Mesothelial cell of epicardium (in vitro differentiated cells): ENCODE measurements at places on chromosomes 16 and 17. TPM values are rescaled to one million over a fixed set of nuclear protein-coding genes. Genes with fewer than 3 reads are reported as not detected.

DNA sequence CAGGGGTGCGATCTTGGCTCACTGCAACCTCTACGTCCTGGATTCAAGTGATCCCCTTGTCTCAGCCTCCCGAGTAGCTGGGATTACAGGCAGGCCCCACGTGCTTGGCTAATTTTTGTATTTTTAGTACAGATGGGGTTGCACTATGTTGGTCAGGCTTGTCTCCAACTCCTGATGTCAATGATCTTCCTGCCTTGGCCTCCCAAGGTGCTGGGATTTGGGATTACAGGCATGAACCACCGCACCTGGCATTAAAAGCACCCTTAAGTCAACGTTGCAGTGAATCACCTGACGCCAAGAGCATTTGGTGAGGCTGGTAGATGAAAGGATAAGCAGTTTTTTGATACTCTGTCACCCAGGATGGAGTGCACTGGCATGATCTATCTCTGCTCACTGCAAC is 59.0 kb downstream of the NDE1 start:
- H3K4me3 ChIP-seq, result no peak overlapping the region
- no peaks in the 10 kb centered on the region for H3K27me3 ChIP-seq
- no peak overlapping the region for H3K27ac ChIP-seq
- peaks cover 2% of the 10 kb centered on the region for H3K36me3 ChIP-seq

DNA sequence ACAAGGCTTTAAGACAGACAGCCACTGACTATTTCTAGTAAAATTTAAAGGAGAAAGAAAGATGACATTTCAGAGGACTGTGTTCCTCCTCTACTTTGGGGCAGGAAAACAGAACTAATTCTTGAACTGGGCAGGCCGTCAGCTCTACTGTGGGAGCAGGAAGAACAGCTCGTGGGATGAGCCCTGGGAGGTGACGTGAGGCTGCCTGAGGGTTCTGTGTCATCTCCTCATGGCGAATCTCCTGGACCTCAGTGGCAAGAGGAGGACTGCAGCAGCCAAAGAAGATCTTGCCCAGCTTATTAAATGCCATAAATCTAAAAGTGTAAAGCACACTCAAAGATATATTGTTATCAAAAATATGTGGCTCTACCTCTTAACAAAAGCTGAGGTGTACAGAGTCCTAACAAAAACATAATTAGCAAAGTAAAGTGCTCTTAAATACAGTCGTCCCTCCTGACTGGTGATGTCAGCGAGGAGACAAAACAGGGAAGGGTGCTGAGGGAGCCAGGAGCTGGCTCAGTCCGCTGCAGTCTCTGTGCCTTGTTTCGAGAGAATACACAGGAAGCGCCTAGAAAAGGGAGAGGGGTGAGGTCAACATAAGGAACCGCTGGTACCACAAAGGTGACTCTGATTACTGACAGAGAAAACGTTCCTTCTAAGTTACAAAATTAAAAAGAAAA is 58.0 kb downstream of the CREBBP start:
- peak overlapping the region; percentile 19 for H3K27ac ChIP-seq
- H3K36me3 ChIP-seq, result no peaks in the 10 kb centered on the region
- no peak overlapping the region for H3K4me3 ChIP-seq
- no peak for DNase-seq
- H3K27me3 ChIP-seq, result no peaks in the 10 kb centered on the region

DNA sequence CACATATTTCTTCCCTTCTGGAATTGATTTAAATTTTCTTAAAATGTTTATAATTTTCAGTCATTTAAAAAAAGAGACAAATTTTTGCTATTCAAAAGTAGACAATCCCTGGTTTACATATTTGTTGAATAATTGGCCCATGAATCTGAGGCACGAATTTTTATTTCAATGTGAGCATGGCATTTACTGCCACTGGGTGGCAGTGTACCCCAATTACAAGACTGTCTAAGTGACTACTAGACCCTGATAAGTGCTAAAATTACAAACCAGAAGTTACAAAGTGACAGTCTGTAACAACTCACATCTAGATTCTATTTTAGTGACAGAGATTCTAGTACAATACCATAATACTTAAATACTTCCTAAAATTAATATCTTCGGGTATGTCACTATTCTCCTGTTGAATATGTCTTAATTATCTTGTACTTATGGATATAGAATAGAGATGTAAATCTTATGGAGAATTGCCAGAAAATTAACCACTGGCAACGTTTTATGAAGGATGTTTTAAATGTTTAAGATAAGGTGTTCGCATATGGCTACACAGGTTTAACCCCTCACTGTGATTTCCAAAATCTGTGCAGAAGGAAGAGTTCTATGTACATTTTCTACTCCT is 235.8 kb downstream of the MAP2K4 start:
- peaks cover 10% of the 10 kb centered on the region for H3K4me1 ChIP-seq
- no peak overlapping the region for H3K27ac ChIP-seq
- peak; percentile 43 for DNase-seq
- H3K27me3 ChIP-seq, result peaks cover 7% of the 10 kb centered on the region
- H3K36me3 ChIP-seq, result no peaks in the 10 kb centered on the region
- H3K4me3 ChIP-seq, result no peak overlapping the region

DNA sequence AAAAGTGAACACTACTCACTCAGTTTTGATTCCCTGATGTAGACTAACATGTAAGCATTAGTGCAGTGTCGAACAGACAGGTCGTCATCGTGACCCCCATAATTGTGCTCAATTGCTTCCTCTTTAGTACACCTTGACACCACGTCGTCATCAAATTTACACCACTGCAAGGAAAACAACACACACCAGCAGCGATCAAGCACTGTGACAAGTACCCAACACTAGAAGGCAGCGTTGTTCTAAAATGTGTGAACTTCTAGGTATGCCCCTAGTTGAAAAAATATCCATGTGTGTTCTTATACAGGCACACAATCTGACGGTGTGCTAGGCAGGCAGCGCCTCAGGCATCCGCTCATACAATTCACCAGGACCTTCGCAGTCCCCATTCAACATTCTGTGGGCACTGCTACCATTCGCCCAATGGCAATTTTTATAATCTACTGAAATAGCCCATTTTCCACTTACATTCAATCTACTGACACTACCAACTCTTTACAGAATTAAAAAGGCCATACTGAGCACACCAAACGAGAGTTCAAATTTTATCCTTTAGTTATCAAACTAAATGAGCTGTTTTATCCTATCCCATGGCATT is 23.1 kb downstream of the LITAFD start:
- H3K27me3 ChIP-seq, result no peaks in the 10 kb centered on the region
- H3K4me1 ChIP-seq, result no peaks in the 10 kb centered on the region
- peaks cover 52% of the 10 kb centered on the region for H3K36me3 ChIP-seq
- no peak for DNase-seq

DNA sequence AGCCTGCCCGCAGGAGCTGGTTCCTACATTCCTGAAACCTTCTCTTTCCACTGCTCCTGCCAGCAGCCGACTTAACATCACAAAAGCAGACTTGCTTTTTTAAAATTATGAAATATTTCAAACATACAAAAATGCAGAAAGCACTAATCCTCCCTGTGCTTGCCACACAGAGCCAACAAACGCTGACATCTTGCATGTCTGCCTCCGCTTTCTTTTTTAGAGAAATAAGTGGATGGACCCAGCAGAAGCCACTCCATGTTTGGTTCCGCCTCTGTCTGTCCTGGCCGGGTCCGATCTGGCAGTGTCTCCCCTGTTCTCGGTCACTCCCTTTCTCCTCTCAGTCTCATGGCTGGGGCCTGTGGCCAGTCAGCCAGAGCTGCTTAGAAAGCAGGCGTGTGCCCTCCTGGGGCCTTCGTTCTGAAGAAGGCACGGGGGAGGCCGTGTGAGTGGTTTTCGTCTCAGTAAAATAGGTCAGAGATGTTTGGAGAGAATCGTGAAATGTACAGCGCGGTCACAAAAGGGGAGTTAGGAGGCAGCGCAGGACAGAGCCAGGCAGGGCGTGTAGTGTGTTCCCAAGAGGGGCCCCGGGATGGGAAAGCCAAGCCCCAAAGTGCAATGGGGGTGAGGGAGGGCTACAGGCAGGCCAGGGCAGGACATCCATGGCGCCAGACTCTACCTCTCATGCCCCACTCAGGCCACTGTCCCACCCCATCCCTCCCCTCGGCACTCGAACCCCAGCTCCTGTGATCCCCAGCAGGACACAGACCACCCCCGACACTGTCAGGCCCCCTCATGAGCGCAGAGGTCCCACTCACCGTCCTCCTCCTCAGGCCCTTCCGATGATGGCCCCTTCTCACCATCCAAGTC is 23.2 kb downstream of the MXRA7 start:
- no peak overlapping the region for H3K4me3 ChIP-seq
- peaks cover 30% of the 10 kb centered on the region for H3K4me1 ChIP-seq
- DNase-seq, result no peak
- peaks cover 1% of the 10 kb centered on the region for H3K36me3 ChIP-seq
- no peaks in the 10 kb centered on the region for H3K27me3 ChIP-seq
- H3K27ac ChIP-seq, result peak overlapping the region; percentile 66

DNA sequence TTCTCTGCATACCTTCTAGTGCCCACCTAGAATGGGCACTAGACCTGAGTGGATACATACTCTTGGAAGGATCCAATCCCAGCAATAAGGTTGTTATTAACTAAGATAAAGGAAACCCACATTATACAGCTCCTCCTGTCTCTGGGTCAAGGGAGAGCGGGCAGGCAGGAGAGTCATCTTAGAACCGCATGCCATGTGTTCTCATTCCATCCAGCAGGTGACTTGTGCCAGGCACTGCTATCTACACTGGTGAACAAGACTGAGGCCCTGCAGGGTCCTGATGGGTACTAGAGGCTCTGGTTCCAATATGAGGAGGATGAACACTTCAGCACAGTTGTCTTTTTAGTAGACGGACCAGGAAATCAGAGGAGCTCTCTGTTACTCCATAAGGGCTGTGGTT is 5.9 kb upstream of the CD300H start:
- no peak for DNase-seq
- H3K36me3 ChIP-seq, result no peaks in the 10 kb centered on the region
- H3K4me1 ChIP-seq, result peaks cover 1% of the 10 kb centered on the region
- no peak overlapping the region for H3K4me3 ChIP-seq

DNA sequence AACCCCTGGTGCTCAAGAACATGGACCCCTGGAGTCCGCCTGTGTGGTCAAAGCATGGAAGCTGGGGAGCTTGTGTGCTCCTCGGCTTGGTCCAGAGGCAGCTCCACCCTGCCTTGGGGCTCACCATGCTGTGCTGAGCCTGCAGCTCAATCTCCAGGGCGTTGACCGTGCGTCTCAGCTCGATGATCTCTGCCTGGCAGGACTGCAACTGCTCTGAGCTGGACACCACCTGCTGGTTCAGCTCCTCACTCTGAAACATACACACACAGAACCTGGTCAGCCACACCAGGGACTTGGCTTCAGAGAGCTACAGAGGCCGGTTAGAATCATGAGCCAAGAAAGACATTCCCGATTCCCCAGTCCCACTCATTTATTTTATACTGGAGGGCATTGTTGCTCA is 2.7 kb downstream of the KRT35 start:
- peaks cover under 1% of the 10 kb centered on the region for H3K4me1 ChIP-seq
- no peak overlapping the region for H3K27ac ChIP-seq
- no peaks in the 10 kb centered on the region for H3K36me3 ChIP-seq
- DNase-seq, result no peak
- H3K4me3 ChIP-seq, result no peak overlapping the region
- H3K27me3 ChIP-seq, result no peaks in the 10 kb centered on the region

GRCh38 chr17:10733666-10734065 is 3.8 kb upstream of the TMEM220 start:
- DNase-seq, result no peak
- no peaks in the 10 kb centered on the region for H3K36me3 ChIP-seq
- H3K27me3 ChIP-seq, result peaks cover 26% of the 10 kb centered on the region
- peaks cover 11% of the 10 kb centered on the region for H3K4me1 ChIP-seq

GRCh38 chr17:68302666-68303065 is 11.4 kb downstream of the ARSG start:
- peaks cover 5% of the 10 kb centered on the region for H3K36me3 ChIP-seq
- H3K27ac ChIP-seq, result no peak overlapping the region
- no peak overlapping the region for H3K4me3 ChIP-seq

GRCh38 chr17:48442819-48443218 is 12.8 kb upstream of the SKAP1 start:
- H3K27me3 ChIP-seq, result no peaks in the 10 kb centered on the region
- peaks cover 35% of the 10 kb centered on the region for H3K4me1 ChIP-seq

DNA sequence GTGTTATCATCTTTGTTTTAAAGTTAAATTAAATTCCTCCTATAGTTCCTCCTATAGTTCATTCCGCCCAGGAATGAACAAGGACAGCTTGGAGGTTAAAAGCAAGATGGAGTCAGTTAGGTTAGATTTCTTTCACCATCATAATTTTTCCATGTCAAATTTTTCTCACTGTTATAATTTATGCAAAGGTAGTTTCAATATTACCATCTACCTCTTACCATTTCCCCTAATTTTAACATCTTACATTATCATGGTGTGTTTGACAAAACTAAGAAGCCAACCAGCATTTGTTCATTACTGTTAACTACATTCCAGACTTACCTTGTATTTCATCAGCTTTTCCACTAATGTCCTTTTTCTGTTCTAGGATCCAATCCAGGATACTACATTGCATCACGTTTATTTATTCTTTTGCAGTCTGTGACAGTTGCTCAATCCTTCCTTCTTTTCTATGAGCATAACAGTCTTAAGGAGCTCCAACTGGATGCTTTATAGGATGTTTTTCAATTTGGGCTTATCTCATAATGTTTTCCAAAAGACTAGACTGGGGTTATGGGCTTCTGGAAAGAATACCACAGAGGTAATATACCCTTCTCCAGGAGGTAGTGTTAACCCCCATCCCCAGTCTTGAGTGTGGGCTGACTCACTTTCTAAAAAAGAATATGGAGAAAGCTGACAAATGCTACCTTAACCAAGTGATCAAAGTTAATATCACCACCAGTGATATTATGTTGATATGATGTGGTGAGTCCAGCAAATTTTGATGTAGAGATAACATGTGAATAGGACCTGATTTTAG is 158.5 kb downstream of the PPM1E start:
- H3K27me3 ChIP-seq, result peaks cover 1% of the 10 kb centered on the region
- no peak overlapping the region for H3K27ac ChIP-seq
- no peaks in the 10 kb centered on the region for H3K4me1 ChIP-seq
- DNase-seq, result no peak
- H3K36me3 ChIP-seq, result no peaks in the 10 kb centered on the region

- peaks cover 8% of the 10 kb centered on the region for H3K36me3 ChIP-seq
- H3K4me3 ChIP-seq, result no peak overlapping the region
- DNase-seq, result no peak
- H3K27ac ChIP-seq, result peak overlapping the region; percentile 86
Observed at GRCh38 chr16:50209546-50210265, 56.6 kb downstream of the TENT4B start.

GRCh38 chr16:11876306-11876705 is 25.0 kb upstream of the RSL1D1 start:
- no peak overlapping the region for H3K27ac ChIP-seq
- H3K4me1 ChIP-seq, result peaks cover 3% of the 10 kb centered on the region
- H3K27me3 ChIP-seq, result no peaks in the 10 kb centered on the region
- H3K36me3 ChIP-seq, result peaks cover 29% of the 10 kb centered on the region
- no peak overlapping the region for H3K4me3 ChIP-seq

- peak; percentile 21 for DNase-seq
- H3K4me1 ChIP-seq, result peaks cover 33% of the 10 kb centered on the region
- no peaks in the 10 kb centered on the region for H3K36me3 ChIP-seq
- peak overlapping the region; percentile 10 for H3K4me3 ChIP-seq
- H3K27ac ChIP-seq, result peak overlapping the region; percentile 68
- H3K27me3 ChIP-seq, result no peaks in the 10 kb centered on the region
Observed at GRCh38 chr17:13415871-13416416, 185.8 kb downstream of the HS3ST3A1 start.

- no peak overlapping the region for H3K27ac ChIP-seq
- peaks cover 72% of the 10 kb centered on the region for H3K27me3 ChIP-seq
- H3K4me1 ChIP-seq, result peaks cover 30% of the 10 kb centered on the region
- no peaks in the 10 kb centered on the region for H3K36me3 ChIP-seq
Observed at GRCh38 chr17:79811011-79811867, 14.4 kb upstream of the CBX8 start.

Gene TNFRSF13B
- not detected in 3 replicates for total RNA-seq

Gene NOD2
- 0.52 to 0.63 TPM (median 0.58 TPM) in 3 replicates for total RNA-seq

Gene TBC1D3K
- not detected in 3 replicates for total RNA-seq

Gene PPM1E
- 0.31 to 0.32 TPM (median 0.31 TPM) in 3 replicates for total RNA-seq

Gene VWA3A
- total RNA-seq, result 0.18 to 0.54 TPM (median 0.35 TPM) in 3 replicates

Gene NPIPA8
- total RNA-seq, result 0.38 to 0.93 TPM (median 0.60 TPM) in 3 replicates

Gene ALDH3A1
- total RNA-seq, result 0.55 to 1.1 TPM (median 0.69 TPM) in 3 replicates
